ENCODE measurements at places on chromosomes 4 and X.
A peak's percentile ranks its signal among the peaks of the same experiment; 100 is the strongest.

- DNase-seq = no peak
These were observed 48.1 kb downstream of the RPGR start for GRCh38 chrX:38279188-38279587.

DNA sequence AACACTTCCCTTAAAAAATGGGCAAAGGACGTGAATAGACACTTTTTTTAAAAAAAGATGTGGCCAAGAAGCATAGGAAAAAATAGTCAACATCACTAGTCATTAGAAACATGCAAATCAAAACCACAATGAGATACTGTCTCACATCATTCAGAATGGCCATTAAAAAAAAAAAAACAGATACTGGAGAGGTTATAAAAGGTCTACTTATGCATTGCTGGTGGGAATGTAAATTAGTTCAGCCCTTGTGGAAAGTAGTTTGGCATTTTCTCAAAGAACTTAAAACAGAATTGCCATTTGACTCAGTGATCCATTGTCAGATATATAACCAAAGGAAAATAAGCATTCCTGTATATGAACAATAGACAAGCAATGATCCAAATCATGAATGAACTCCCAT lies 352.8 kb upstream of the EPHA5 start:
- DNase-seq = no peak

DNA sequence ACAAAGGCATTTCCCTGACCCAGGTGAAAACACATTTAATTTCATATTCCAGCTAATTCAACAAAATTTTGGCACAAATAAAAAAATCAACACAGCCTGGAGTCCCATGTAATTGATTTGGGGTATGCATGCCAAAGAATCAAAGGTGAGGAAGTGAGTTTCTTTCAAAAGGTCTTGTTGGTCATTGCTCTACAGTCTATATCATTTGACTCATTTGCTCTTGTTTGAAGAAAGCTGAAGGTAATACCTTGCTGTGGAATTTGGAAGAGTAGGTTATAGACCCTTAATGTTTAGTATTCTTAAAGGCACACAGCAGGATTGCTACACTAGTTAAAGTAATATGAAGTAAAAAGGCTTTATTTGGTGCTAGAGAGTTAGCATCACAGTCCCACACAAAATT lies 25.4 kb downstream of the COL4A6 start:
- no peak for DNase-seq

- DNase-seq = no peak
These were observed at the start of gene SULT1E1 for GRCh38 chr4:69860052-69860451. TSS of gene SULT1E1 (minus strand) at chr4:69860145. CDS start at chr4:69857644, 2,501 bp downstream.

- peak; percentile 11 for DNase-seq
These were observed 36.9 kb upstream of the FAT1 start for GRCh38 chr4:186760576-186760975.

- DNase-seq = no peak
These were observed 35.6 kb downstream of the GAB1 start for GRCh38 chr4:143372093-143372915.

- no peak for DNase-seq
These were observed 431.5 kb upstream of the BOD1L1 start for GRCh38 chr4:14059006-14059405.

GRCh38 chr4:55795341-55795740 lies 24.2 kb upstream of the EXOC1L start:
- no peak for DNase-seq

GRCh38 chr4:134687646-134688628 lies 486.3 kb upstream of the PABPC4L start:
- DNase-seq = no peak

DNA sequence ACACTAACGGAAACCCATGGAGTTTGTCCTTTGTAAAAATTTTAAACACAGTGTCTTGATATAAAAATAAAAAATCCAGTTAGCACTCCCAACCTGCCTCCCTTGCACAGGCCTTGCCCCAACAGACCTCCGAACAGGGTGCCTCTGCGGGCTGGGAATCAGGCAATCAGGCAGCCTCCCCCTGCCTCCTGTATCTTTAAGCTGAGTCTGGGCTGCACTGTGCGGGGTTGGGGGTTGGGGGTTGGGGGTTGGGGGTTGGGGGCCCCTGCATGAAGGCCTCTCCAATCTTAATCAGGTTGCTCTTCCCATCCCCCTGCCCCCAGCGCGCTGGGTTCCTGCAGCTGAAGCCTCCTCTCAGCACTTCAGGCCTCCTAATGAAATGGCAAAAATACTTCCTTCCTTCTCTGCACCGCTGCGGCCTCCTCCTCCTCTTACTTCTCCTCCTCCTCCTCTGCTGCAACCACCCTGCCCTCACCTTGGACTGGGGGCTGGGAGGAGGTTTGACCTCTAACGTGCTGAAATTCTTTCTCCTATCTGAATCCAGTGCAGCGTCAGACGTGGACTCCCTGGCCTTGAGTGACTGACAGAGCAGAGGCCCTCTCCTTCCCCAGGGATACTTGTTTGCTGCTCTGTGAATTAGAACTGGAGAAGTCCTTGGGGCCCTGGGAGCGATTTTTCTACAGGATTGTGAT lies 26.6 kb downstream of the NLGN3 start:
- DNase-seq = no peak

GRCh38 chr4:108651014-108651791 lies 804 bp downstream of the OSTC start:
- DNase-seq = no peak

- no peak for DNase-seq
These were observed 10.8 kb downstream of the JAKMIP1 start for GRCh38 chr4:6189511-6189910.

DNA sequence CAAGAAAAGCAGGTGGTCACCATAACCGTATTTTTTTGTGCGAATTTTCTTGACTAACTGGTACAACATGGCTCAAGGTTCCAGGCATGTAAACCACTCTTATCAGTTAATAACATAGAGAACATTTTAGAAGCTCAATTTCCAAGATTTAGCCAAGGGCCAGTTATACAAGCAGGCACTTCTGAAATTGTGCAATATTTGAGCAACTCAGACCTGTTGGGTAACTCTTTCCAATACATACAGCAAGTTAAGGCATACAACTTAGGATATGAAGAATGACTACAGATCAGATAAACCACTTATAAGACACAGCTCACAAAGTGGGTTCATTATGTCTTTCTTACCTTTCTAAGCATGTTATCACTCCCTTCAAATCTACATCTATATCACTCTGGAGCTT lies 43.9 kb downstream of the ZNF280C start:
- DNase-seq = no peak
